ENCODE measurements at places on chromosomes 7 and 10.

DNA sequence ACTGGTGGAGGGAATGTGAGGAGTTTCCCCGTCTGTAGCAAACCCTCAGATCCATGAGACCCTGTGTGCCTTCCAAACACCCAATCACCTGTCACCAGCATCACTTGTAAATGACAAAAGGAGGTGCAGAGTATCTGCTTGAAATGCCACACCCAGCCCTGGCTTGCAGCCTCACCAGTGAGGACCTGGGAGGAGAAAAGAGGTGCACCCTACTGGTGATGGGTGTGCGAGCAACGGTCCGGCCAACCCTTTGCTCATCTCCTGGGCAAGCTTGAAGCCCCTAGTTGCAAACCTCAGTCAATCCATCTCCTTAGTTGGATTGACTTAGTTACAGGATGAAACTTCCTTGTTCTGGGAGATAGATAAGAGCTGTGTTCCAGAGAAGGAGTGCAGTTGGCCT is 62.4 kb upstream of the WAPL start:
- peak; percentile 20 for DNase-seq

DNA sequence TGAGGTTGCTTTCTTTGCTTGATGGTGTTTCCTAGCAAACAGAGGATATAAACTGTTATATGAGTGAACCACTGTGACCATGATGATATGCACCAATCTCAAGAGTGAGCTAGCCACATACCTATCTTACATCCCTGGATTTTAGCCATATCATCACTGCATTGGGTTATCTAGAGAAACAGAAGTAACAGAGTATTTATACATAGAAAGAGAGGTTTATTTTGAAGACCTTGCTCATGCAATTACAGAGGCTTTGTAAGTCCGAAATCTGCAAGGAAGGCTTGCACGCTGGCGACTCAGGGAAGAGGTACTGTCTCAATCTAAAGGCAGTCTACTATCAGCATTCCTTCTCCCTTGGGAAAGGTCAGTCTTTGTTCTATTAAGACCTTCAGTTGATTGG is 11.8 kb upstream of the PON2 start:
- no peak for DNase-seq

DNA sequence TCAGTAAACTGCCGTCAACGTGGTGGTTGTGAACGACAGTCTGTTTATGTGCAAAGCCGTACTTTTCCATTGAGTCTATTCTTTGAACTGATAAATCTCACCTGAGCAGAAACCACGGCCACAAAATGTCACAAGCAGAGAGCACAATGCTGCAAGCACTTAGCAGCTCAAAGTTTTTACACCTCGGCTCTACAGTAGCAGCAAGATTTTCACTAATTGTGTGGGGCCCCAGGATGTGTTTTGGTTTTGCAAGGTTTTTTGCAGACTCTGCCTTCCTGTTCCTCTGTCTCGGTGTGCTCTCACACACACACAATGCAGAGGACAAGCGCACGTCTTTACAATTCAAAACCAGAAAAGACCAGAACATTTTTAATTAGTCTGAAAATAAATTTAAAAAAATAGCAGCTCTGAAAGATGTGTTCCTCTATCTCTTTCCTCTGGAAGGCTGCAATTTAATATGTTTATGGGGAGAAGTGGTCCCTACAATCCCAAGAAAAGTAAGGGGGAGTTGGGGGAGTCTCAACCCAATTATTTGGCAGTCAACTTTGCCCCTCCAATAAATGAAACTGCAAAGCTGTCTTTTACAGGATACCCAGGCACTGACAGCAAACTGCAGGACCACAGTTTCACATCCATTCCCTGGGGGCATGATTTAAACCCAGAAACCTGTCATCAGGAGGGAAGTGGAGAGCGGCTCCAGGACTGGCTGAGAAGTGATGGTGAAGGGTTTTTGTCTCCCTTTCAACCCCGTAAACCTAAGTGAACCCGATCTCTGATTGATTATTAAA is 73.8 kb upstream of the SFMBT2 start:
- no peak for DNase-seq

- DNase-seq = no peak
Observed at GRCh38 chr10:109089779-109090178, 833.5 kb downstream of the XPNPEP1 start.

DNA sequence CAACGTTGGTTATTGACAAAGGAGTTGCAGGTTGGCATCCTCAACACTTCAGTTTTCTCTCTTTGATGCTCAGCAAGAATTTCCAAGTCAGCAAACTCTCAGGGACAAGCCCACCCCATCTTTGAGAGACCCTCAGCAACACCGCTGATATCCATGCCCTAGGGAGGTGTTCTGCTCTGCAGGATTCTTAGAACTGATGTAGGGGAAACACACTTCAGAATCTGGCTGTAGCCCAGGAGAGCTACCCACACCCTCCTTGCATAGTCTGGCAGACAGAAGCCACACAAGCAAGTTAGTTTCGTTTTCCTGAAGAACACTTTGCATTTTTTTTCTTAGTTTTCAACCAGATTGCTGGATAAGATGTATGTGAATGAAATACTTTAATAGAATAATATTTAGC is 822 bp downstream of the SAMD9L start:
- DNase-seq = peak; percentile 37

- peak; percentile 58 for DNase-seq
Observed at GRCh38 chr10:11017570-11018431, at the start of gene CELF2. TSS of gene CELF2 (plus strand) at chr10:11017872. CDS start at chr10:11018090, 218 bp downstream.

DNA sequence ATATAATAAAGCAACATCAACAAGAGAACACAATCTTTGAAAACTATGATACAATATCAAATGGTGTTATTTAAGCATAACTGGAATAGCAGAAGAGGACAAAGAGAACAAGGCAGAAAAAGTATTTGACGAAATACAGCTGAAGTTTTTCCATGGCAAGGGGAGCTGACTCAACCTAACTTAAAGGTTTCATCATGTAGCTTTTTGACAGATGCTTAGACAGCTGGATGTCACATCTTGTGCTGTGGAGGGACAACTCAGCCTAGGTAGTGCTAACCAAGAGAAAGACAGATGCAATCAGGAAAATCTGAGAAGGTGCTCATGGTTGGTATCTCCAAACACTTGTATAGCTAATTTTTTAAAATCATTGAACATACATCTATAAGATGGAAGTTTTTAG is 208.2 kb downstream of the TFEC start:
- no peak for DNase-seq

DNA sequence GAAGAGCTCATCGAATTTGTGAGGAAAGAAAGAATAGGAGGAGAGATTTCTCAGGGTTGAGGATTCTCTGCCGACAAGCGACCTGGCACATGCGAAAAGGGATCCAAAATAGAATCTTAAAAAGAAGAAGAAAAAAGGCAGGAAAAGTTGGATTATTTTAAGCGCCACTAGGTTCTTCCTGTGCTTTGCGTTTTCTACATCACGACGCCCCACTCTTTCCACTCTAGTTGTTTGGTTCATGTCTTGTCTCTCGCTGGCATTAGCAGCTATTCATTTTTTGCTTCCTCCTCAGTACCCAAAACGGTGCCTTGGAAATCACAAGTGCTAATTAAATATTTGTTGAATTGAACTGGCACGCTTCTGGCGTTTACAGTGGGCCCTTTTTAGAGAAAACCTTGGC is 674 bp upstream of the FRA10AC1 start:
- no peak for DNase-seq

- DNase-seq = no peak
Observed at GRCh38 chr7:131100357-131101054, 227.2 kb upstream of the MKLN1 start.

DNA sequence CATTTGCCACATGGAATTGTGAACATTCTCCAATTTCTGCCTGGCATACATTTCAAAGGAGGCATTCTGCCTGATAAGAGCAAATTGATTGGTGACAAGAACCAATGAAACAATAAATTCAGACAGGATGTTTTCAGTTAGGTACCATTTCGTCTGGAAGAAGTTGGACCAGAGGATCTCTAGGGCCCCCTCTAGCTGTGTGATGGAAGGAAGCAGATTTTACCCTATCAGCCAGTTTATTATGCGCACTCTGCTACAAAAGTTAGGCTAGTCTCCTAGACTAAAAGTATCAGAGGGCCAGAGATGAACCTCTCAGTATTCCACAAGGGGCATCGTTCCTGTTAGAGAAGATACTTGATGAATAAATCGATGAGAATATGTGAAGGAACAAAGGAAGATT is 118.0 kb downstream of the BUB3 start:
- no peak for DNase-seq

DNA sequence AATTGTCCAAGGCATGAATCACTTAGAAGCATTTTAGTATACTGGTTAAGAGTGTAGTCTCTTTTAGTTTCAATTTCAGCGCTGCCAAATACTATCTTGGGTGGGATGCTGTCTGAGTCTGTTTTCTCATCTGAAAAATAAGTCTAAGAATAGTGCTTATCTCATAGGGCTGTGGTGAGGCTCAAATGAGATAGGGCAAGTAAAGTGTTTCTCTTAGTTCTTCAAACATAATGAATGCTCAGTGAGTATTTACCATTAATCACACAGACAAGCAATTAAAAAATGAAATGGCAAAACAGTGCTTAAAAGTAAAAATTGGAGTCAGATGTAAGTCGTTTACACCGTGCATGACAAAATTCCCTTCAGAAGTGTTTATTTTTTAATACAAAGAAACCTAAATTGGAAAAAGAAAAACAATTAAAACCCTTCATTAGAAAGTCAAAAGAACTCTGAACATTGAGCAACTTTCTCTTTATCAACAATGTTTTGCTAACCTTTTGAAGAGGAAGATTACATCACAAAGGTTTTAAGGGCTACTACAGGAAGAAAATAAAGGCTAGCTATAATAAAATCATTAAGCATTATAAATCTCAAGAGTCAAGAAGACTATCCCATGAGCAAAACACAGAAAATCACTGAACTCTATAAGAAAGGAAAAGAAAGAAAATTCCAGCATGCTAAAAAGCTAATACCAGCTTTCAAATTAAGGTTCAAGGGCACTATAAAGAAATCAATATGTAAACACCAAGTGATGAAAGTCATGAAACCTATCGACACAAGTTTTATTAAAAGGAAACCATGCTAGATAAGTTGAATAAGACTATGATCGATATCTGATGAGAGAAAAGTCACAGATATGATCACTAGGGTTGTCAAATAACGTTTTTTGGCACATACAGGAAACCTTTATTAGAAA is 45.6 kb upstream of the C1GALT1 start:
- DNase-seq = no peak

DNA sequence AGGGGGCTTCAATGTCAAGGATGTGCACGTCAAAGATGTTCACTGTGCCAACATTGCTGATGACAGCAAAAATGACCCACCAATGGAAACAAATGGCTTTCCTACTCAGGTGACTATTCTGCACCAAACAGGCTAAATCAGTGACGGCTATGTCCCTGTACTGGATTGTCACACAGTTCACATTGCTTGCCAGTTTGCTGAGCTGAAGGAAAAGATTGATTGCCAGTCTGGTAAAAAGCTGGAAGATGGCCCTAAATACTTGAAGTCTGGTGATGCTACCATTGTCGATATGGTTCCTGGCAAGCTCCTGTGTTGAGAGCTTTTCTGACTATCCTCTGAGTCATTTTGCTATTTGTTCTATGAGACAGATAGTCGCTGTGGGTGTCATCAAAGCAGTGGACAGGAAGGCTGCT is 202.2 kb upstream of the ETV1 start:
- no peak for DNase-seq

DNA sequence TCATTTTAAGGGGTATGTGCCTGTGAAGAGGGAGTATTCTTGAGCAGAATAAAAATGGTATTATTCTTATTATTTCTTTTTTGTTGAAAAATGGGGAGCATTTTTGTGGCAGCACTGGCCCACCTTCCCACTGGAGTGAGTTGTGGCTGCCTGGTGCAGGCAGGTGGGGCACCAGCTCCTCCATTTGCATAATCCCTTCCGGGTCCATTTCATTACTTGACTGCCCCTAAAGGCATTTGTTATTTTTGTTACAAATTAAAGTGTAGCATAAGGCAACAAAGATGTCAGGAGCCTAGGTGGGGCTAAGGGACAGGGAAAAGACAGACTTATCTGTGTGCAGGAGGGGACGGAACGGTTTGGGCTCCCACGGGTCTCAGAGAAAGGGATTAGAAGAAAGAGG is 26.8 kb downstream of the GOLGA7B start:
- no peak for DNase-seq

DNA sequence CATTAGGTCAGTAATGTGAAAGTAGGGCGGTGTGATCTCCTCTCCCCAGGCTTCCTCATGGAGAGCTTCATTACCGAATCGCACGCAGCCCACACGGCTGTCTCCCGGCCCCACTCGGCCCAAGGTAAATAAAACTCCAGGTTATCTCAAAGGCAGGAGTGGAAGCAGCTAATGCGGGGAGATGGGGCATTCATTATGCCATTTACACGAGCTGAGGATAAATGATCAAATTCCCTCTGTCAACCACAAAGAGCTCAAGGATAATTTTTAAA is 93.5 kb downstream of the ADARB2 start:
- no peak for DNase-seq

DNA sequence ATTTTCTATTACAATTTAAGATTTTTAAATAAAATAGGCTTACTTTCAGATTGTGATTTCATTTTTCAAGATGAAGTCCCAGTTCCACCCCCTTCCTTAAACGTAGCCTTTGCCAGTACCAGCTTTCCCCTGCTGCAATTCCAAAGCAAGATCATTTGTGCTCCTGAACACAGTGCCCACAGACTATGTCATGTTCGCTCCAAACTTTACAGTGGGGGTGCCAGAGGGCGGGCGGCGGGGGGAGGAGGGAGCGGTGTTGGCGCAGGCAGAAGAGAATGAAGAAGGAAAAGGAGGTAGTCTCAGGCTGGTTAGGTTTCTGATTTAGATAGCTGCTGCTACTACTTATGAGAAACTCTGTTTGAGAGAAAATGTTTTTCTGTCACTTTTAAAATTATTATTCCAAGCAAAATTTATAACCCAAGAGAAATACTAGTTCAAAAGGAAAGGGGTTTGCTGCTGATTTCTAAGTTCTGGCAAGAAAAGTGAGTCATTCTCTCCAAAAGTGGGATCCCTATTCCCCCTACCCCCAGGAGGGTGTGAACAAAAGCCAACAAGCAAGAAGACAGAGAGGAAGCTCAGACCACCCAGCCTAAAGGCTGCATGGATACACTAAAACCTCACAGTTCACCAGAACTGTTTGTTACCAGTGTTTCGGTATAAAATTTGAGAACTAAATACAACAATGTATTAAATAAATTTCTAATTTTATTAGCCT is 109.6 kb downstream of the SRPK2 start:
- no peak for DNase-seq

- no peak for DNase-seq
Observed at GRCh38 chr7:17185690-17186070, 112.8 kb upstream of the AHR start.

GRCh38 chr7:151409667-151410404 is at the start of gene WDR86:
TSS of gene WDR86 (minus strand) at chr7:151410038. CDS start at chr7:151409589, 449 bp downstream.
- no peak for DNase-seq

- no peak for DNase-seq
Observed at GRCh38 chr10:72783410-72783833, 91.5 kb downstream of the MCU start.

GRCh38 chr10:78470267-78471103 is 436.8 kb downstream of the RPS24 start:
- DNase-seq = no peak

DNA sequence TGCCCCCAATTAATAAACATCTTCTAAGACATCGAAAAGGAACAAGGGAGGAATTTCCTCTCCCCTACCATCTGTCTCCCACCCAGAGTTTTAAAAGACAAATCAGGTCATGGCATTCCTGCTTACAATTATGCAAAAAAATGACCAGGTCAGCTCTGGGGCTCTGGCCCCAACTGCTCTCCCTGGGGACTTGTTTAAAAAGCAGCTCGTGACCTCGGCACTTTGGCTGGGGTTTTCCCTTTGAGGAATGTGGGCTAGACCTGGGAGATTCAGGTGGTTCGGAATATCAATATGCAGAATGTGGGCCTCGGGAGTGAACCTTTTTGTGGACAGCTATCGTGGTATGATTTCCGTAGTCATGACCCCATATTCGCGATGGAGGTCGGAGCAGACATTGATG is 648 bp upstream of the RADIL start:
- DNase-seq = no peak

GRCh38 chr10:132804785-132805426 is 19.0 kb upstream of the NKX6-2 start:
- no peak for DNase-seq
